ENCODE measurements at places on chromosomes 7 and 10.

- no peak for DNase-seq
These were observed 49.6 kb downstream of the IFIT5 start for GRCh38 chr10:89463846-89464537.

GRCh38 chr10:124119946-124120345 lies 26.5 kb upstream of the CHST15 start:
- DNase-seq, result no peak

- no peak for DNase-seq
These were observed 58.7 kb upstream of the GDF10 start for GRCh38 chr10:47241256-47241655.

DNA sequence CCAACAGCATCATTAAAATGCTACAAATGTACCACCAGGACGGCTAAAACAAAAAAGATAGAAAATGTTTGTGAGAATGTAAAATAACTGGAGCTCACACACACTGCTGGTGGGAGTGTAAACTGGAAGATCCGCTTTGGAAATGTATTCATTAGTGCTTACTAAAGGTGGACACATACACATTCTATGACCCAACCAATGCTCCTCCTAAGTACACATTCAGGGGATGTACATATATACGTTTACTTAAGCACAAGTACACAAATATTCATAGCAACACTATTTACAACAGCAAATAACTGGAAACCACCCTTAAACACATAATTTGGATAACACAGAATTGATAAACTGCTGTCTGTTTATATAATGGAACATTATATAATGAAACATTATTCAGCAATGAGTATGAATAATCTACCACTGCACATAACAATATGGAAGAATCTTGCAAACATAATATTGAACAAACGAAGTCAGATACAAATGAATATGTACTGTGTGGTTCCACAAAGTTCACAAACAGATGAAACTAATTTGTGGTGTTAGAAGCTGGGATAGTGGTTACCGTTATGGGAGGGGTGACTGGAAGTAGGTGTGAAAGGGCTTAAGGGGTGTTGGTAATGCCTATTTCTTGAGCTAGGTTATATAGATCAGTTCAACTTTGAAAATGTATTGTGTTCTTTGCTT lies 52.1 kb downstream of the STRA8 start:
- no peak for DNase-seq

- no peak for DNase-seq
These were observed 17.2 kb downstream of the NUDCD3 start for GRCh38 chr7:44473295-44473694.

GRCh38 chr10:13068071-13068470 lies 31.9 kb upstream of the OPTN start:
- DNase-seq, result no peak

All from NCI-H2107 (cell line).